GOT3 (cell line): ENCODE measurements at places on chromosomes 6 and 20.

DNA sequence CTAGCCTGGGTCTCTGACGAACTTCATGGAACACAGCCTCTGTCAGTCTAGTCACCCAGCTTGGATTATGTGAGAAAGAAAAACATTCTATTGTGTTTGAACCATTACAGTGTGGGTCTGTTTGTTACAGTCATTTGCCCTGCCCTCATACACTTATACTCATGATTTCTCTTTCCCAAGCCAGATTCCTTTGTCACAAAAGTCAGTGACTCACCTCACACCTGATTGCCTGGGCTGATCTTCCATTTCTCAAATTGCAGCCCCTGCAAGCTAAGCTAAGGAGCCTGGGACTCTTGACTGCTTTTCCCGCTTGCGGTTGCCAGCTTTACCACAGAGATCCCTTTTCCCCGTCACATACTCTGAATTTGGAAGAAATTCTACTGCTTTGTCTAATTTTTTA, 395.9 kb downstream of the SAMD5 start:
- DNase-seq = no peak

GRCh38 chr20:21265261-21266190, 37.6 kb upstream of the XRN2 start:
- no peak for DNase-seq

- DNase-seq = no peak
These were observed 241.8 kb upstream of the FOXQ1 start for GRCh38 chr6:1070085-1070521.

GRCh38 chr6:55276745-55277530, 50.3 kb upstream of the GFRAL start:
- no peak for DNase-seq

- DNase-seq = no peak
These were observed 354.0 kb downstream of the ESR1 start for GRCh38 chr6:152161501-152161900.

GRCh38 chr6:77036400-77036799, 426.9 kb downstream of the HTR1B start:
- DNase-seq = no peak

DNA sequence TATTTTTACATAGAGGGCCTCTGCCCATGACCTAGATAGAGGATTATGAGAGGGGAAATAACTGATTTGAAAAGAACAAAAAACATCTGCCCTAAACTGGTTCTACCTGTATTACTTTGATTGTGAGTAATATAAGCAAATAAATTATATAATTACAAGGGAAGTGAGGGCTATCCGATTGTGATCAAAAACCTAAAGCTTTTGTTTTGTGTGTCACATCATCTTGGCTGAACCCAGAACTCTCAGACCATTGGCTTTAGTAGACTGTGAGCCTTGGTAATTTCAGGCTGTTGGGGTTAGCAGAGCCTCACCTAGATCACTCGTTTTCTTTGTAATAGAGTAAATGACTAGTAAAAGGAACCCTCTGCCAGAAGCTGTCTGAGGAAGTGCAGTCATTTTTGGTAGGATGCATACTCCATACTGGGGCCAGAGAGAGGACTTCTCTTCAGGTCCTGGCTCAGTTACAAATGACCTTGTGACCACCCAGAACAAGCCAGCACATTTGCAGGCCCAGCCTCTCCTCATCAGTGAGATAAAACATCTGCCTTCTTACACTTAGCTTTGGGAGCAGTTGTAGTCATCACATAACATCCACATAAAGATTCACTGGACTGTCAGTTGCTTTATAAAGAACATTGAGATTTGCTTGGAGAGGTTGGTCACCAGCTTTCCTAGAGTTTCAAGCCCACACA, 13.5 kb downstream of the STK35 start:
- DNase-seq = no peak

GRCh38 chr6:71589254-71589653, 297.1 kb upstream of the RIMS1 start:
- DNase-seq = no peak

- no peak for DNase-seq
These were observed 15.8 kb upstream of the FBXO9 start for GRCh38 chr6:53049415-53049814.

- DNase-seq = no peak
These were observed 7.9 kb downstream of the ADGRB3 start for GRCh38 chr6:68642977-68643376.

GRCh38 chr6:100479179-100480035, 14.7 kb upstream of the SIM1 start:
- no peak for DNase-seq

DNA sequence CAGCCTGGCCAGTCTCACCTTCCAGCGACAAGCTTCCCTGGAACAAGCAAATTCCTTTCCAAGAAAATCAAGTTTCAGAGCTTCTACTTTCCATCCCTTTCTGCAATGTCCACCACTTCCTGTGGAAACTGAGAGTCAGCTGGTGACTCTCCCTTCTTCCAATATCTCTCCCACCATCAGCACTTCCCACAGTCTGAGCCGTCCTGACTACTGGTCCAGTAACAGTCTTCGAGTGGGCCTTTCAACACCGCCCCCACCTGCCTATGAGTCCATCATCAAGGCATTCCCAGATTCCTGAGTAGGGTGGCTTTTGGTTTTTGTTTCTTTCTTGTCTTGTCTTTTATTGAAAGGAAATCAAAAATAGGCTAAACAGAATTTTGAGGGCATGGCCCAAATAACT, 24.3 kb downstream of the MYCT1 start:
- DNase-seq = no peak

DNA sequence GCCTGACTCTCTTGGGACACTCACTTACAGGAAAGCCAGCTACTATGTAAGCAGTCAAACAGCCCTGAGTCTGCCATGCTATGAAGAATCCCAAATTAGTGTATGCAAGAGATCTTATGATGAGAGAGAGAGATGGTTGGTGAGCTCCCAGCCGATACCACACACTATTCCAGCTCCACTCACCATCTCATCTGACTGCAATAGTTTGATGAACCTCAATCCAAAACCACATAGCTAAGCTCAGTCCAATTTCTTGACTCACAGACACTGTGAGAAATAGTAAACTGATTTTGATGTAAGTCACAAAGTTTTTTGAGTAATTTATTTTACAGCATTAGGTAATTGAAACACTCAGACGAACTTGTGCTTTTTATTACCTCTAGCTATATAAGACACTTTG, 441.4 kb downstream of the COL12A1 start:
- DNase-seq = no peak

DNA sequence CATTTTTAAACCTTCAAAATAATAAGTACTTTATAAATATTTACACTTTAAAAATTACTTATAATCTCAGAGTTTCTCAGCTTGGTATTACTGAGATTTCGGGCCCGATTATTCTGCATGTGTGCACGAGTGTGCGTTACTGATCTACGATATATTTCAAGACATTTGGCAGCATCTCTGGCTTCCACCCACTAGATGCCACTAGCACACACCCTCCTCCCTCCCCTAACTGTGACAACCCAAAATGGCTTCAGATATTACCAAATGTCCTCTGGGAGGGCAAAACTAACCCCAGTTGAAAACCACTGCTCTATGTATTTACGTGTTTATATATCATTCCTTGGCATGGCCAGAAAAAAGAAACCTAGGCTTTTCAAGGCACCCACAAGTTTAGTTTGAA, 95.9 kb downstream of the FYN start:
- no peak for DNase-seq

DNA sequence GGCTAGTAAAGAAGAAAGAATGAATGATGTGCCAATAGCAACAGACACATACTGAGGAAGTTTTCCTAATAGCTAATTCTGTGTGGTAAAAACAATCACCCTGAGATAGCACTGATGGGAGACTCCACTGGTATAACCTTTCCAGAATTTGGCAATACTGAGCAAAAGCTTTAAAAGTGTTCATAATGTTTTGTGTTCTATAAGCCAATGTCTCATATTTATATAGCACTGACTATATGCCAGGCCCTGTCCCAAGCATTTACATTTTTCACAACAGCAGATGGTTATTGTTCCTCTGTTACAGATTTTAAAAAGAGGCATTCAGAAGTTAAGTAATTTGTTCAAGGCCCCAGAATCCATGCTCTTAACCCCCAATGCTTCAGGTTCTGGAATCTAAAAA, 108.0 kb upstream of the DST start:
- DNase-seq = no peak

DNA sequence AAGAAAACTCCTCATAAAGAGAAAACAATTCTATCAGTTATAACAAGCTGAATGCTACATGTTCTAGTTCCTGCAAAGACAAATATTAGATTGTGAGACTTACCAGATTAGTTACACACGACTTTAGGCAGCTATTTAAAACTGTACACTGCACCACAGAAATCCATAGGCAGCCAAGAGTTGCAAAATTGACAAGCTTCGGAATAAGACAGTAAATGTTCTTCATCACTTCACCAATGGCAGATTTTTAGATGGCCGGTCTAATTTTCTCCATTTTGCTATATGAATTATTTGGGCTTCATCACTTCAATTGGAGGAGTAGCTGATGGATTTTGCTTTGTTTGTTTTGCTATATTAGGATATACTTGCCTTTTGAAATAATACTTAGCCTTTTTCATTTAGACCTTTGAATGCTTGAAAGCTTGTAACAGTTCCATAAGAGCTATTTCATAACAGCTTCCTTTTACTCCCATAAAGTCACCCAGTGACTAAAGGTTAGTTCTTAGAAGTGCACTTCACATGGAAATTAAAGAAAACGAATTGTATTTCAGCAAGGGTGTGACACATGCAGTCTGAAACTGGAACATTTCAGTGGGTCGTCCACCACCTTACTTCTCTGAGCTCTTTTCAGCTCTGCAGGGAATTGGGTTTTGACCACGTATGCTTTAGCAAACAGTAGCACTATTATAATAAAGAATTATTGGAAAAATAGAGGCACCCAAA, at the start of gene ROS1:
Gene ROS1, minus strand, starts transcription at position 512 of the 723 bp plus-strand sequence. Its CDS starts 286 bp downstream, at position 226.
- DNase-seq = no peak

- DNase-seq = no peak
These were observed 28.2 kb upstream of the ARMC2 start for GRCh38 chr6:108820006-108820405.

DNA sequence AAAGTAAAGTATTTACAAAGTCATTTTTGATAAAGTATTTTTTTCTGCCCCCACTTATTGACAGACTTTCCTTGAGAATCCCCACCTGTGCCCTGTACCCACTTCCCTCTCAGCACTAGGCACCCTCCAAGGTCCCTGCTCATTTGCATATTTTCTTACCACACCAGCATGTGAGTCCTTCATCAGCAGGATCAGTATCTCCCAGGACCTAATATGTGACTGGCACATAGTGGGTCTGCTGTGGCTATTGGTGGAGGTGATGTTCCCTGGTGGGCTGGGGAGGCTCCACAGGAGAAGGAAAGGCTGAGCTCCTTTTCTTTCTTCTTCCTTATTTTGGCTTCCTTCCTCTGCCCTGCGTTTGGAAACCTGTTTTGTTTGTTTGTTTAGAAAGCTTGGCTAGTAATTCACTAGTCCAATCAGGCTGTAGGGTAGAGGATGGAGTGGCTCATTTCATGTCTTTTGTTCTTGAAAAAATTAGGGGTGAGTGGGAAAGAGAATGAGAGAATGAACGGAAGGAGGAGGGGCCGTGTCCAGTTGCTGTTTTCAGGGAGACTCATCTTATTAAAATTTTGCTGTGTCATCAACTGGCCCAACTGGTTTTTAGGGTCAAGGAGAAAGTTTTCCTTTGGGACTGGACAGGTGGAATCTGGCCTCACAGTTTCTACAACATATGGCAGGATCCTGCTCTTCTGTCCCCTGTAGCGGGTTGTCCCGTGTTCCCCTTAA, 2.8 kb upstream of the RNF24 start:
- no peak for DNase-seq

DNA sequence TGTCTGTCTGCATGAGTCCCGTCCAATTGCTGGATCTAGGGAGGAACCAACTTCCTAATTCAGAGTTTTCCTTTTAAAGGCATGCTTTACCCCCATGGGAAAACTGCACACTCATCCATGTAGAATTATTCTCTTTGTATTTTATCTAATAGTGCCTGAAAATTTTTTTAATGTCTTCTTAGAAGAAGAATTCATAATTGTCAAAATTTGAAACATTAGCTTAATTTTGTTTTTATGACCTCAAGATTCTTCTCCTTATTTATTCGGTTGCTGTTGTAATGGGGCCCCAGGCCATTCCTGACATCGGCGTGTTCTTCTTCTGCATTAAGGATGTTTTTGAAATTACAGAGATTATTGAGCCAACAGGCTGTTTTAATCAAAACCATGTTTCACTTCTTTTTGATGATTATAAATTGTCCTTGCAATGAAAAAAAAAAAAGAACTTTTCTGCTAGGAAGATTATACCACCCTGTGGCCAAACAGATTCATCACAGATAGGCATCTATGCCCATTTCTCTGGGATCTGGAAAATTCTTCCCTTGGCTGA, 100.3 kb downstream of the ZNF217 start:
- no peak for DNase-seq

- no peak for DNase-seq
These were observed 47.3 kb downstream of the ITCH start for GRCh38 chr20:34410336-34410735.

DNA sequence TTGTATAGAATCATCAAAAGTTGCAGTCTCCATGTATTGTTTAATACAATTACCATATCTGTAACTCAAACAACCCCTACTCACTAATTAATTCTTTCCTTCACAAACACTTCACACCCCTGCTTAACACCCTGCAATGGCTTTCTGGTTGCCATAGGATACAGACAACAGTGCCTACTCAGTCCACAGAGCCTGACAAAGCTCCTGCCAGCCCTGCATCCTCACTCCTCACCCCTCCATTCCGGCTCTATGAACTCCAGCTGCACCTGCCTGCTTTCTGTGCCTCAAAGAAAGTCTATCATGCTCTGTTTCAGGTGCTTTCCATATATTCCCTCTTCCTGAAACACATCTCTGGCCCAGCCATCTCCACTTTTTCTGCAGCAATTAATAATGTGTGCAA, 253.4 kb downstream of the HACE1 start:
- DNase-seq = no peak

GRCh38 chr20:62791301-62792181, 4.7 kb upstream of the MRGBP start:
- DNase-seq = peak; percentile 59

DNA sequence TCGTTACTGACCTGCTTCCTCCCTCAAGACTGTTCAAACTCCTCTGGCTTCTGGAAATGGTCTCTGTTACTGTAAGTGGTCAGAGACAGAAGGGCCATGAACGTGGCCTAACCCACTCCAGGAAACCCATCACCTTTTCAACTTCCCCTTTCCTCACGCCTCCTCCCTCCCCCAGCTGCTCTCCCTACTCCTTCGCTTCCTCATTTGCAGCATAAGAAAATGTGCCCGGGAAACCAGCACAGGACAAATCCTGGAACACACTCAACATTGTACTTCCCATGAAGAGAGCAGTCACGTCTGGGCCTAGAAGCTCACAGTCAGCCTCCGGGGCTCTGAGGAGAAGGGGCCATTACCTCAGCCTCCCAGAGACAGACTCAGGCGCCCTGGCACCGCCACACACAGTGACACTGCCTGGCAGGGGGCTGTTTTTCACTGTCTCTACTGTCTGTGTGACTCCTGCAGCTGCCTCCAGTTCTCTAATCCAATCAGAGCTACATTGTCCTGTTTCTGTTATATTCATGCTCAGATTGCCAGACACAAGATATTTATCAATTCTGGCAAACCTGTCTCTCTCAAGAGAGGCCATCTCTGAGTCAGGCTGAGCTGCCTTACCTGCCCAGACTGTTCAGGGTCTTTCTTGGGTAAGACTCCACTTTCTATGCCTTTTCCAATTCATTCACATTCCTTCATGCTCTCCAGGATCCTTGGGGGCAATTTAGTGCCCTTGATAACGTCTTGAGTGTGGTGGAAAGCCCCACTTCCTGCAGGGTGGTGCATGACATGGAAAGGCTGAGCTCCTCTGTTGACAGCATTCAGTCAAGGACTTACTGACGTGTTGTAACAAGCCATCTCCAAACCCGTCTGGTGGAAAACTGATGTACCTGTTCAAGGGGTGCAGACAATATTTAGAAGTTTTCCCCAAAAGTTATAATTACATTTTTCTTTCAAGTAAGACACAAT, 242.2 kb downstream of the HIVEP2 start:
- no peak for DNase-seq
